ENCODE measurements at places on chromosomes 1 and 21.

GRCh38 chr1:190747704-190748103, 270.0 kb upstream of the BRINP3 start:
- peak; percentile 29 for DNase-seq

DNA sequence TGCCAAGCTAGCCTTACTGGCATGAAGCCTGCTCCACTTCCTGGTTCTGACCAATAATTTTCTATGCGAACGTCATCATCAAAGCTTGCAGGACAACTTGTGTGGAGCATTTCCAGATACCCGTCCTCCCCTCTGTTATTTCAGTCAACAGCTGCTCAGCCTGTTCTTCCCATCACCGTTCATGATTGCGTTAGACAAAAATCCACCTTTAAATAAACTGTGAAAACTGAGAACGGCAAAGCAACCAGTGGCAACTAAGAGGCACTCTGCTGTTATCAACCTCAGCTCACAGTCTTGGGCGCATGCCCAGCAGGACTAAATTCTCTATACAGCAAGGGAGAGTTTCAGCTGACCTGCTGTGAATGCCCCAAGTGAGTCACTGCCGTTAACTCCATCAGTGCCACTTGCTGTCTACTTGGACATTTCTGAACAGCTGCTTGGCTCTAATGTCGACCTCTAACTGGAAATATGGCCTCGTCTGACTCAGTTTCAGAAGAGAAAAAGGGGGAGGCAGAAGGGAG, 207.4 kb upstream of the RUNX1 start:
- peak; percentile 80 for DNase-seq

DNA sequence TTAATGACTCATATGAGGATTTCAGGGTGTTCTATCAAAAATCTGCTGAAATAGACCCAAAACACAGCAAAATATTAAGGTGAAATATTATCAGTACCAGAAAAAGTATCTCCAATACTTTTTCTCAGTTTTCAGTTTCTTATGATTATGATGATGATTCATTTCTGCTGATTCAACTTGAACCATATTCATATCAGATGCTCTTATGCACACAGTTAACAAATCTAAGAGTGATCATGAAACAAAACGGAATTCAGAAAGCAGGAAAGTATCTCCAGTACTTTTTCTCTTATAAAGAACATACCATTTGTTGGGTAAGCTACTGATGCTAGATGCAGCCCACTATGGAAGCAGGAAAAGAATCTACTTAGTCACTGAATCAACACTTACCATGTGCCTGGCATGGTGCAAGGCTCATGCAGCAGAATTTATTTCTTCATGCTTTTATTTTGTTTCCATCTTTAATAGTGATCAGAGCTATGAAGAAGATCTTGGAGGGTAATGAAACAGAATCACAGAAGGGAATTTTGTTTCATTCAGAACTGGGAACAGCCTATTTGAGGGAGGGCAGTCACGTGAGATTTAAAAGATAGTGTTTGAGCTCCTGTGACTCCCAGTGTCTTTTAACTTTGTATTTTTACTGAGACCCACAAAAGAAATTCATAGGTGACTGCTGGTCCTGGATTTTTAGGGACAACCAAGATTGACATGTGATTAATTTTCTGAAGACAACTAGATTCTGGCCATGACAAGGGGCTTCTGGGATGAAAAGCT, 480.6 kb downstream of the SETD4 start:
- no peak for DNase-seq

DNA sequence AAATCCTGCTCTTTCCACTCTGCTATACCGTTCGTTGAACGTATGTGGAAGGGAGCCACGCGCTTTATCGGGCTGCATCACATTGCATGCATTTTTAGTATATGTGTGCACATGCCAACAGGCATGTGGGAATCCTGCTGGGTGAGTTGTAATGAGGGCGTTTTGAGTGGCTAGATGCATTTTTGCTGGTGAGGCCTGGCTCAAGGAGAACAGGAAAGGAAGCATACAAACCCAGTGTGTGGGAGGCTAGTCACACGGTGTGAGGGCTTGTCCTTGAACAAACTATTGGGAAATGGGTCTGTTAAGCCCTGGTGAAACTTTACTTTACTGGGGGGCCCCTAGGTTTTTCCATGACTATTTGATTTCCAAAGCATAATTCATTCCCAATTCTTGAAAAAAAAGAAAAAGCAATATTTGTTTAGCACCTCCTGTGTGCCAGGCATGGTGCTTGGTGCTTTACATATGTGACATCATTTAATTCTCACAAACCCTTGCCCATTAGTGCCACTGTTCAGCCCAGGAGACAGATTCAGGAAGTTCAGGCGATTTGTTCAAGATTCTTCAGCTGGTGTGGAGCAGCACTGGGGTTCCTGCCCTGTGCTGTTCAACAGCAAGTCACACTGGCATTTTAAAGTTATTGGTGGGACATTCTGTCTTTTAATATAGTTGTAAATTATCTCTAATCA, 25.6 kb upstream of the JUN start:
- DNase-seq, result peak; percentile 15

- DNase-seq, result no peak
Observed at GRCh38 chr1:178934546-178934945, 63.7 kb upstream of the ANGPTL1 start.

GRCh38 chr1:232477728-232478127, 152.2 kb downstream of the SIPA1L2 start:
- peak; percentile 70 for DNase-seq

DNA sequence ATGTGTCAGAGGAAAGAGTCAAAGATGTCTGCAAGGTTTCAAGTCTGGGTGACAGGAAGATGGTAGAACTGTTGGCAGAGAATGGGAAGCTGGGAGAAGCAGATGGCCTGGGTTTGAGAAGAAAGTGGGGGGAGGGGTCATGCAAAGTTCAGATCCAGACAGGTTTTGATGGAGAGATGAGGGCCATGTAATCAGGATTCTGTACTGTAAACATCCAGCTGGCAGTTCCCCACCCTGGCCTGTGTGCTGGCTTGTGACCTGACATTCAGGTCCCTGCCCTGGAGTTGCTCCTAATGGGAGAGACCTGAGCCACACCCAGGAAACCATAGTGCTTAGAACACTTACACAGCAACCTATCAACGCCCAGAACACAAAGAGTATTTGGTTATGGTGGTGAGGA, 15.6 kb upstream of the ETV3 start:
- no peak for DNase-seq

- DNase-seq, result no peak
Observed at GRCh38 chr1:151920149-151920548, 10.8 kb upstream of the THEM4 start.

GRCh38 chr1:89670711-89671110, 37.8 kb downstream of the LRRC8C start:
- no peak for DNase-seq

- DNase-seq, result peak; percentile 86
Observed at GRCh38 chr1:116724765-116725375, 29.4 kb upstream of the CD2 start.

GRCh38 chr1:156880473-156880872, 13.0 kb upstream of the PEAR1 start:
- no peak for DNase-seq

DNA sequence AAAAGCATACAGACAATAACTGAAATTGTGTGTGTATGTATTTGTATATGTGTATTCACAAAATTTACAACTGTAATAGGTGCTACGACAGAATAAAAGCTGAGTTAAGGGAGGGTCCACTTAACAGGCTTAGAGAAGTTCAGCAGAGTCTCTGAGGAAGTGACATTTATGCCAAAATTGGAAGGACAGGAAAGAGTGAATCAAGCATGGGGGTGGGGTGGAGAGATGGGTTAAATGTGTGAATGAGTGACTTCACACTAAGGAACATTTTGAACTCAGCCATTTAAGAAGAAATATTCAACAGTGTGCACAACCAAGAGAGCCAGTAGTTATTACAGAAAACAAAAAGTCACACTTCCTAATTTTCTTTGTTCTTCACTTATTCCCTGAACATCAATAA, 53.8 kb upstream of the RGS1 start:
- no peak for DNase-seq

DNA sequence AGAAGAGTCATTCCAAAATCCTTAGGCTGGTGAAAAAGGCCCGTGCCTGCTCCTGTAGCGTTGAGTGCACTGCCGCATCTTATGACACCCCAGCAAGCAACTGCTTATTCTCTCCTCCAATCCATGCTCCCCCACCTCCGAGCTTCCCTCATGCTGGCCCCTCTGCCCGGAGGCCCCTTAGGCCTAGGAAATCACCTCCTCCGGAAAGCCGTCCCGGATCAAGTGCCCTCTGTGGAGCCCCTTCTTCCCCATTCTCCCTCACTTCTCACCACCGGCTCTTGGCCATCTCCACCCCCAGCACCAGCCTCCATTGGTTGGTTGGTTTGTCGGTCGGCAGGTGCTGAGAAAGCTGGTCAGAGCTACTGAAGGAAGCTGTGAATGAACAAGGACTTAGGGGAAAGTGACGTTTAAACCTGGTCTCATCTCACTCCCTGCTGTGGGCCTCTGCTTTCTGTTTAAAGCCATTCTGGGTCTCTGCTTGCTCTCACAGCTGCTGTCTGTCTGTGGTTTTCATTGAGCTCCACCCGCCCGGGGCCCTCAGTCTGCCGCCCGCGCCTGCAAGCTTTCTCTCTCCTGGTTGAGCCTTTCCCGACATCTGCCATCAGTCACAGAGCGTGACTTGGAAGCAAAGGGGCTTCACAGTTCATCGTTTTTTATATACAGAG, 122.2 kb downstream of the KCNN3 start:
- DNase-seq, result peak; percentile 89

- no peak for DNase-seq
Observed at GRCh38 chr21:45330851-45331261, 43.2 kb upstream of the POFUT2 start.

- DNase-seq, result no peak
Observed at GRCh38 chr1:82542766-82543165, 742.0 kb downstream of the ADGRL2 start.

GRCh38 chr1:7694600-7695496, 76.2 kb upstream of the VAMP3 start:
- no peak for DNase-seq

DNA sequence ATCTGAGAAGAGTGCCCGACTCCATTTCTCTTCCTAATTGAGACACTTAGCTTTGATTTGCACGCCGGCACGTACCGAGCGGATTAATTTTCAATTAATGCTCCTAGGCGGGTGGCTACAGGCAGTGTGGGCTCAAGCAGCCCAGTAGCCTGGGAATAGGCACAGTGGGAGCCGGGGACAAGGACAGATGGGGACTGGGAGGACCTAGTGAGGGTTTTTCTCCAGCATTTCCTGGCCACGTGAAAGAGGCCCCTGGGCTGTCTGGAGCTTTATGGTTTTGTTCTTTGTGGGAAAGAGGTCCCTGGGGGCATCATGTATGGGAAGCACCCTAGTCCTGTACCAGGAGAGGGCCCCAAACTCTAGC, 78.6 kb upstream of the CSF3R start:
- DNase-seq, result no peak

- peak; percentile 15 for DNase-seq
Observed at GRCh38 chr1:63590166-63590560, 3.0 kb upstream of the PGM1 start.

DNA sequence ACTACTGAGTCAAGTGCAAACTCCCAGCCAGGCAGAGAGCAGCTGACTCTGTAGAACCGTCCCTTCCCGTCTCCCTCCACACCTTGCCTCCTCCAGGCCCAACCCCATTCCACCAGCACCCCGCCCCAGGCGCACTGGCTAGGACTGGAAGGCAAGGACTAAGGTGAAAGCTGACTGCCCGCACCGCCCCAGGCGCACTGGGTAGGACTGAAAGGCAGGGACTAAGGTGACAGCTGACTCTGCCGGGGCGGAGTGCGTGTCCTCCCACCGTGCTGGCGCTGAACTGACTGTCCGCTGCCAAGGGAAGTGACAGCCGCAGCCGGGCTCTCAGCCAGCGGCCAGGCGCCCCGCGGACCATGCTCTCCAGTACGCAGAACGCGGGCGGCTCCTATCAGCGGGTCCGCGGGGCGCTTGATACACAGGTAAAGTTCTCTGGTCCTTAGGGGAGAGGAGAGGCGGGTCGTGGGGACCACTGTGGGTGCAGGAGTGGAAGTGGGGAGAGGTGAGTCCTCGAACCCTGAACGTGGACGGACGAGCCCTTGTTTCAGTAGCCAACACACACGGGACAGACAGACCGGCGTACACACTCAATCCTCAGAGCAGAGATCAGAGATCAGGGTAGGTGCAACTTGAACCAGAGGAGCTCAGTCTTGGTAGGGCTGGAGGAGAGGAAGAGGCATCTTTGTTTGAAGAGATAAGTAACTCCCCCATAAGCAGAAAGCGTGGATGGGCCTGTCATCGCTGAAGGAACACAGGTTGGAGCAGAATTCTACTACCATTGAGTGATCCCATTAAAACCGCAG, 58.0 kb downstream of the RBM11 start:
- peak; percentile 9 for DNase-seq

DNA sequence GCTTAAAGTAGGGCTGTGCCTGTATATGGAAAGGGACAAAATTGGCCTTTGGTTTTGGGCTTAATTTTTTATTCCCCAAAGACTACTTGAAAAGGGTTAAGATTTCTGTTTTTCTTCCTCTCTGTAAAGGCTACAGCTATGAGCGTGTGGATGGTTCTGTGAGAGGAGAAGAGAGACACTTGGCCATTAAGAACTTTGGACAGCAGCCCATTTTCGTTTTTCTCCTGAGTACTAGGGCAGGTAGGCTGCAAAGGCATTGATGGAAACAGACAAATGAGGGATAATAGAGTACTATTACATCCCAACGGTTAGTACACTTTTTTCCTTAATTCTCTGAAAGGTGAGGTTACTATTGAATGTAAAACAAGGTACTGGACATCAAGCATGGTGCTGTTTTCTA, 29.6 kb downstream of the CHD1L start:
- no peak for DNase-seq

DNA sequence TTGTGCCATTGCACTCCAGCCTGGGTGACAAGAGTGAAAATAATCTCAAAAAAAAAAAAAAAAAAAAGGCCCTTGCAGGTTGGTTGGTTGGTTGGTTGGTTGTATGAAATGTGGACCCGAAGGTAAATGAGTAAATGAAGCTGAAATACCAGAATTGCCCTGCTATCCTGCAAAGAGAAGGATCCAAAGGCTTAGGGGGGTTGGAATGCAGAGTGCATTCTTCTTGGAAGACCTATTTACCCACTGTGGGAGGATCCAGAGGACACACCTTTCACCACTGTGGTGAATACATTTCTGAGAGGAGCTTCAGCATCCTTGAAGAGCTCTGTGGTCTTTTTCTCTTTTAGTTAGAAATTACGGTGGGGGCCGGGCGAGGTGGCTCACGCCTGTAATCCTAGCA, 28.7 kb upstream of the EIF4G3 start:
- DNase-seq, result no peak

DNA sequence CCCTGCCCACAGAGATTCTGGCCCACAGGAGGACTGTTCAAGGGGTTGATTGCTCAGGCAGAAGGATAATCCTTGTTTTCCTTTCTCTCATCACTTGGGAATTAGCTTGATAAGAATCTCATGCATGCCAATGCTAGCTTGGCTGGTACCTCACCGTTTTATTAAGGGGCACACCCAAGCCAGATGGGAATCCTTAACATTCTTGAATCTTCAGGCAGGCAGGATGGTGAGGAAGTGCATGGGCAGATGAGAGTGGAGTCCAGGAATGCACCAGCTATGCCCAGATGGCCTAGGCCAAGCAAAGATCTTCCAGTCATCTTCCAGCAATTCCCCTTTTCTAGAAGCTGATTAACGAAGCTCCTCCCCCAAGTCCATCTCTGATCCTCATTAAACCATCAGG, 4.1 kb upstream of the LCE7A start:
- no peak for DNase-seq

Measured in kidney (tissue), 22 donors.